Aortic smooth muscle cell (primary cell): ENCODE measurements at places on chromosomes 1 and 21. TPM values are rescaled to one million over a fixed set of nuclear protein-coding genes. Genes with fewer than 3 reads are reported as not detected.

The ATP1A4 gene
- total RNA-seq = not detected in 2 replicates

The CELF3 gene
- not detected in 2 replicates for total RNA-seq

The MPL gene
- total RNA-seq = not detected in 2 replicates

The LDLRAD1 gene
- not detected in 2 replicates for total RNA-seq

The FAM72D gene
- total RNA-seq = 0.93 and 1.1 TPM in 2 replicates

The KIF26B gene
- under 0.01 and 0.19 TPM in 2 replicates for total RNA-seq

The KLHDC9 gene
- 1.8 and 3.5 TPM in 2 replicates for total RNA-seq

The PPT1 gene
- 41.5 and 52.7 TPM in 2 replicates for total RNA-seq

The OLIG2 gene
- not detected in 2 replicates for total RNA-seq

The LCE2C gene
- not detected in 2 replicates for total RNA-seq

The NPHP4 gene
- total RNA-seq = 4.5 and 5.2 TPM in 2 replicates

The SLC9C2 gene
- not detected in 2 replicates for total RNA-seq

The VANGL2 gene
- not detected in 2 replicates for total RNA-seq

The RIPK4 gene
- 40.5 and 46.8 TPM in 2 replicates for total RNA-seq

The ATAD3C gene
- total RNA-seq = 0.56 and 0.66 TPM in 2 replicates

The LCE3E gene
- not detected in 2 replicates for total RNA-seq

The FHAD1 gene
- under 0.01 and 0.13 TPM in 2 replicates for total RNA-seq

The FNDC5 gene
- 0.87 and 1.2 TPM in 2 replicates for total RNA-seq

The IGSF5 gene
- not detected in 2 replicates for total RNA-seq

The TTLL10 gene
- total RNA-seq = not detected in 2 replicates

The SLC35F3 gene
- total RNA-seq = not detected in 2 replicates

The ITLN2 gene
- total RNA-seq = not detected in 2 replicates

The LCA5L gene
- 1.3 and 1.8 TPM in 2 replicates for total RNA-seq

The PUM1 gene
- total RNA-seq = 52.8 and 71.6 TPM in 2 replicates

The GUCA2B gene
- total RNA-seq = not detected in 2 replicates

The OR2L5 gene
- total RNA-seq = not detected in 2 replicates

The THEM5 gene
- total RNA-seq = not detected in 2 replicates

The IQGAP3 gene
- total RNA-seq = 18.8 and 25.0 TPM in 2 replicates

The PLA2G2C gene
- total RNA-seq = not detected in 2 replicates

The NR1I3 gene
- total RNA-seq = not detected in 2 replicates

The FCGR3A gene
- total RNA-seq = not detected in 2 replicates

The IL23R gene
- not detected in 2 replicates for total RNA-seq

The CELA3B gene
- not detected in 2 replicates for total RNA-seq

The VSIG8 gene
- under 0.01 and 0.06 TPM in 2 replicates for total RNA-seq

The PRKAB2 gene
- 7.7 and 10.8 TPM in 2 replicates for total RNA-seq

The HEYL gene
- total RNA-seq = 0.19 and 0.53 TPM in 2 replicates

The RHBG gene
- total RNA-seq = not detected in 2 replicates

The LRRC38 gene
- total RNA-seq = 0.50 TPM in 1 of 2 replicates, not detected in the other

The PLA2G2F gene
- total RNA-seq = not detected in 2 replicates

The VAMP4 gene
- total RNA-seq = 8.6 and 10.9 TPM in 2 replicates

The NID1 gene
- 49.8 and 64.9 TPM in 2 replicates for total RNA-seq

The PRCC gene
- total RNA-seq = 10.4 and 13.3 TPM in 2 replicates

The SDE2 gene
- 22.3 and 27.1 TPM in 2 replicates for total RNA-seq

The NUDT4B gene
- total RNA-seq = 20.1 and 26.1 TPM in 2 replicates

The PDPN gene
- 0.06 TPM in 1 of 2 replicates, not detected in the other for total RNA-seq

The PRRX1 gene
- 229 and 404 TPM in 2 replicates for total RNA-seq
